Thoracic aorta endothelial cell (primary cell): ENCODE measurements at places on chromosomes 4 and X. TPM values are rescaled to one million over a fixed set of nuclear protein-coding genes. Genes with fewer than 3 reads are reported as not detected.

Gene DDIT4L
- total RNA-seq = 17.0 and 31.8 TPM in 2 replicates

Gene HELQ
- total RNA-seq = 15.1 and 19.3 TPM in 2 replicates

Gene SPP1
- total RNA-seq = not detected in 2 replicates

Gene PAGE2B
- not detected in 2 replicates for total RNA-seq

Gene PGM2
- total RNA-seq = 68.1 and 99.2 TPM in 2 replicates

Gene ESX1
- not detected in 2 replicates for total RNA-seq

Gene P2RY8
- total RNA-seq = not detected in 2 replicates

Gene PAGE5
- not detected in 2 replicates for total RNA-seq

Gene DGKQ
- 12.6 and 14.8 TPM in 2 replicates for total RNA-seq

Gene DCAF12L1
- 0.27 and 2.2 TPM in 2 replicates for total RNA-seq

Gene TMEM175
- 5.1 and 5.5 TPM in 2 replicates for total RNA-seq

Gene F8A3
- 0.93 and 1.2 TPM in 2 replicates for total RNA-seq
